NCI-H187 treated with DMSO at 0.1 percent for 48 hours (cell line): ENCODE measurements at places on chromosomes 13 and 19.
A peak's percentile ranks its signal among the peaks of the same experiment; 100 is the strongest.

GRCh38 chr13:30037766-30038165 lies 187.3 kb upstream of the UBL3 start:
- no peak for DNase-seq

GRCh38 chr13:58884353-58885209 lies 1253.0 kb downstream of the PCDH17 start:
- DNase-seq, result no peak

- no peak for DNase-seq
Observed at GRCh38 chr19:46193678-46194077, 35.9 kb upstream of the IGFL1 start.

DNA sequence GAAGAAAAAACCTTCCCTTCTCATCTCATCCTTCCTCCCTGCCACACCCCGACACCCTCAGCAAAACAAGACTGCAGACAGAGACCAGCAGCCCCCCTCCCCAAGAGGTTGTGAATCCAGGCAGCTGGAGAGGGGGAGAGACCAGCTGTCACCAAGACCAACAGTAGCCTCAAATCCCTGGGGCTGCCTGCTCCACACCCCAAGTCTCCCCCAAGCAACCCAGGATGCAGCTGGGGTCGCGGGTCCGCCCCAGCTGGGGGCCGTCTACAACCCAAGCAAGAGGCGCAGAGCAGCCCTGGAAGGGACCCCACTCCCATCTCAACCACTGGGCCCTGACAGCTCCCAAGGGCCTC lies 7.1 kb downstream of the KLF16 start:
- no peak for DNase-seq

GRCh38 chr13:102040812-102041211 lies 361.0 kb downstream of the FGF14 start:
- peak; percentile 70 for DNase-seq

GRCh38 chr13:30972888-30973377 lies 40.5 kb downstream of the TEX26 start:
- no peak for DNase-seq

DNA sequence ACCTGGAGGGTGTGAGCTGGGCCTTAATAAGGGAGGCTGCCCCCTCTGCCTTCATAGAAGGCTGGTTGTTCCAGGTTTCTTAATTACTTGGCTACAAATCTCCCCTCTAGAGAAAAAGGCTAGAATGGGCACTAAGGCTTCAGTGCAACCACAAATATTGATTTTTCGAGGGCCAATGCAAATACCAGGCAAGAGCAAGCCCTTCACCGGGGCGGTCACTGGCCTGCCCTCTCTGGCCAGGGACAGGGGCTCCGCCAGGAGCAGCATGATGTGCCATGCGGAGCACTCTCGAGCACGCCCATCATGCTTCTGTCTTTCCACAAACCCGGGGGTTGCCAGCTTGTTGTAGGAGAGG lies 127.8 kb upstream of the SPACA7 start:
- no peak for DNase-seq

GRCh38 chr13:113535381-113535781 lies 44.9 kb upstream of the DCUN1D2 start:
- DNase-seq, result no peak

- no peak for DNase-seq
Observed at GRCh38 chr13:110379905-110380341, 72.8 kb downstream of the COL4A2 start.

GRCh38 chr19:29266001-29266400 lies 53.0 kb upstream of the UQCRFS1 start:
- DNase-seq, result no peak

DNA sequence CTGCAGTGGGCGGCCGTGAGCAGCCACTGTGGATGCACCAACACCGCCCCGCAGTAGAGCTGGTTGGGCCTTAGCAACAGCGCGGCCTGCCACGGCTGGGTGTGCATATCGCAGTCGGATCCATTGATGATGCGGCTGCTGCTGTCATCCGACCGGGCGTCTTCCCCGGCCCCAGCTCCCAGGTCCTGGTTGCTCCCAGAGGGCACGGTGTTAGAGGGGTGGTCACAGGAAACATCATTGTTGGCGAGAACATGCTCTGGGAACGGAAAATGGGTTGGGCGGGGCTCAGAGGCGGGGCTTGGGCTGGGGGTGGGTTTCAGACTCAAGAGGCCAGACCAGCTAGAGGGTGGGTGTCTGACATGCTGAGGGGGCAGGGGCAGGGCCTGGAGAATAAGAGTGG lies 3.0 kb downstream of the KLK5 start:
- no peak for DNase-seq

DNA sequence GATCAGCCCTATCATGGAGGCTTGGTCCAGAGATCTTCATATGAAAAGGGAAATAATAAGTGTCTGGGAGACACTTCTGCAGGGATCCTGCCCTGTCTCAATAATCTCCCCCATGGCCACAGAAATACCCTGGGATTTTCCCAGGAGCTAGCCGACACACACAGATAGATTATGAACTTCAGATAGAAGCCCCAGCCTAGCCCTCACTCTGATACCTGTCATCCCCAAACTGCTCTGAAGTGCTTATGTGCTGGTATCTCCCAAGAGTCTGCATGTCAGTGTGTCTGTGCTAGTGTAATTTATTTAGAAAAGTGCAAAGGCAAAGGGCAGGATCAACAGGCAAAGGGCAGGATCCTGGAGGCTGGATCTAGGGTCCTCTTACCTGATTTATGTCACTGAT lies 38.7 kb upstream of the ZNF766 start:
- DNase-seq, result no peak

GRCh38 chr13:104872153-104872552 lies 1663.3 kb downstream of the EFNB2 start:
- DNase-seq, result no peak

DNA sequence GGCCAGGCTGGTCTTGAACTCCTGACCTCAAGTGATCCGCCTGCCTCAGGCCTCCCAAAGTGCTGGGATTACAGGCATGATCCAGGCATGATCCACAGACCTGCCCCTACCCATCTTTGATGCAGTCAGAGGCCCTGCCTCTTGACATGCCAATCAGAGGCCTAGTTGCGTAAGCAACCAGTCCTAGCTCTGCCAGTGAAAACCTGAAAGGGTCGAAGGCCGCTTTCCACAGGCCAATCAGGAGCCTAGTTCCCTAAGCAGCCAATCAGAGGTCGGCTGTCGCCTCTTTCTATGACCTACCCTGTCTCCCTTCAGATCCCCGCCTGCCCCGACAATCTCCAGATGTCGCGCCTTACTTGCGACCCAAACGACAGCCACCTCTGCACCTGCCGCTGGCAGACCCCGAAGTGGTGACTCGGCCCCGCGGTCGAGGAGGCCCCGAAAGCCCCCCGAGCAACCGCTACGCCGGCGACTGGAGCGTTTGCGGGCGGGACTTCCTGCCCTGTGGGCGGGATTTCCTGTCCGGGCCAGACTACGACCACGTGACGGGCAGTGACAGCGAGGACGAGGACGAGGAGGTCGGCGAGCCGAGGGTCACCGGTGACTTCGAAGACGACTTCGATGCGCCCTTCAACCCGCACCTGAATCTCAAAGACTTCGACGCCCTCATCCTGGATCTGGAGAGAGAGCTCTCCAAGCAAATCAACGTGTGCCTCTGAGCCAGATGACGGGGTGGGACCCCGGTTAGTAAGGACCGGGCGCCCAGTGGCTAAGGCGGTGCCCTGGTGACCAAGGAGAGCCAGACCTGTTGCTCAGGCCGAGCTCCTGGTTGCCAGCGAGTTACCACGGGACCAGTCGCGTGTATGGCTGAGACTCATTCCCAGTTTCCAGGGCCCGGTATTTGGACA lies 6.3 kb downstream of the SYDE1 start:
- no peak for DNase-seq

DNA sequence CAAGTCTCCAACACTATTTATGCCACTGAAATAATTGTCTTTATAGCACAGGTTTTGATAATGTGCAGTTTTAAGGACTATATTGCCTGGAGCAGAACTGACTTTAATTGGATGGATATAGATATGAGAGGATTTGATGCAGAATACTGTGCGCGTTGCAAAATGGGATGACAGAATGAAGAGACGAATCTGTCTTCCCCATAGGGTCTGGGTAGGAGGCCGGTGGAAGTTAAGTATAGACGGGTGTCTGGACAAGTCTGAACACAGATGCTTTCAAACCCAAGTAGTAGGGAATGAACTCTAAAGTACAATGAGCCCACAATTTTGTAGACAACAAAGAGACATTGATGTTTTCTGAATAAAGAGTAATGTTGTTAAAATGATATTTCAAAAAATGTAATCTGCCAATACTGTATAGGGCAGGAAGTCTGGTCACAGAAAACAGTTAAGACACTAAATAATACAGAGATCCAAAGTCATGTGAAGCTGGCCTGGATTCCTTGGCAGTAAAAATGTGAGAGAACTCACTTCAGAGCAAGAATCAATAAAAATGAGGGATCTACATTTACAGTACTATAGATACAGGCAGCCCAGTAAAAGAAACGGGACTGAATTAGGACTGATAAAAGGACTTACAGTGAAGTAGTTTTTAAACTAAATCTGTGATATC lies 125.5 kb downstream of the ENOX1 start:
- no peak for DNase-seq

DNA sequence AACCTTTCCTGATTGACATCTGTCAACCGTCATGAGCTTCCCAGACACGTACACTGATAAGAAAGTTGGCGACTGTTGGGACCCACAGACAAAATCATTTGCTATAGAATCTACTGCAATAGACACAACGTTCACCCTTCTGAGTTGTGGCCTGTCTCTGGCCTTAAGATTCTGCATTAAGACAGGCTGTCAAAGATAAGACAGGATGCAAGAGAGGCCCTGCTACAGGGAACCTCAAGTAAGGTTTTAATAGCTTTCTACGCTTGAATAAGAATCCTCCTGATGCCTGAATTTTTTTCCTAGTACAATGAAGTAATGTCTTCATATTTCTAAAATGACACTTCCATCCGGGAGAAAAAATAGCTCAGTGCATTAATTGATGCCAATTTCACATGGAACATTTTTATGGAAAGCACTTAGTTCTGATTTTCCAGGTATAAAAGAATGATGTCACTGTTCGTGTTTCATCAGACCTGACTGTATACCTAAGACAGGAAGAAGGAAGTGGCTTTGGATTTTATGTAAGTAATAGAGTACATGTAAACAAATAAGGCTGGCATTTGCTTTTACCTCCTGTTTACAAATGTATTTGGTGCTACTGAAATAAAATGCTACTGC lies 275.2 kb upstream of the GPC6 start:
- DNase-seq, result no peak

GRCh38 chr19:19550972-19551852 lies 13.1 kb downstream of the CILP2 start:
- DNase-seq, result no peak

- no peak for DNase-seq
Observed at GRCh38 chr19:15282311-15282705, 50.0 kb downstream of the BRD4 start.

DNA sequence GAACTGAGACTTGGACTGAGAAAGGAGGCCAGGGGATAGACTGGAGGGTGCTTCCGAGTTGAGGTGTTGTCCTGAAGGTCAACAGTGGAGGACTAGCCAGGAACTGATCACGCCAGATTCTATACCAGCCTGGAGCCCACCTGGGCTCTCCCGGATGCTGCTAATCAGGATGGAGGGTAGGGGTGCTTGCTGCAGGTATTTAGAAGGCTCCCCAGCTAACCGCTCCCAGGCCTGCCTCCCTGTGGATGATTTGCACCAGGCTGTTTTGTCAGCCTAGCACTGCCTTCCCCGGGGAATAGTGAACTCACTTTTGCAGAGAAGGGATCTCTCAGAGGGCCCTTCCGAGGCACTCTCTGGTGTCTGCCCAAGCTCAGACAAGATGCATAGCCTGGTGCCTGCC lies 60.5 kb upstream of the KCTD15 start:
- no peak for DNase-seq

GRCh38 chr13:44044547-44045179 lies 165.0 kb downstream of the LACC1 start:
- no peak for DNase-seq

- no peak for DNase-seq
Observed at GRCh38 chr19:33374236-33374714, 766 bp downstream of the CEBPG start.

- no peak for DNase-seq
Observed at GRCh38 chr19:19464339-19465098, 50.8 kb downstream of the TSSK6 start.

- no peak for DNase-seq
Observed at GRCh38 chr19:16019691-16020448, 56.4 kb upstream of the TPM4 start.

DNA sequence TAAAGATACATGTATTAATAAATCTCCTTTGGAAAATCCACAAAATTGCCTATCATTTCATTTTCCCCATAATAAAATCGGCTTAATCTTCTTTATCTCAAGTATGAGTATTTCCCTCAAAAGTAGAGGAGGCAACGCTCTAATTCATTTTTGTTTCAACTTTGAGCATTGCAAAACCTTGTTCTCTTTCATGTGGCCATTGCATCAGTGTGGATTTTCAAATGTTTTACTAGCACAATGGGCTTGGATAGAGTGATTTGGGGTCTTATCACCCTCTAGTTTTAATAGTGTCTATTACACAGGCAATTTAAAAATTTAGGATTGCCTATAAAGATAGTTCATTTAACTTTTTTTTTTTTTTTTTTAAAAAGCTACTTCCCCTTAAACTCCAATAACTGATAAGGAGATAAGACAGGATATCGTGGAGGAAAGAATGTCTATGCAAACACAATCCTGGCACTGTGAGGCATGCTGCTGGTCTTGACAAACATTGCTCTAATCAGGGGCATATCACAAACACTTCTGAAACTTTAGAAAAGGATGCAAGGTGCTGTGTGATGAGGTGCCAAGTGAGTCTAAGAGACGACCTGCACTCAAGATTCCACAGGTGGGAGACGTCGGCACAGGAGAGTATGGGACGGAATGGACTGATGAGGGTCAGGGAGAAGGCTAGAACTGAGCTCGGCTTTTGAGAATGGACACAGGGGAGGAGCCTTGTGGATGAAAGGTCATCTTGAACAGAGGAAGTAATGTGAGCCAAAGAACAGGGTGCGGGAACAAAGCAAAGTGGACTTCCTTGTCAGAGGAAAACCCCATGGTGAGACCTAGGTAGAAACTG lies 199.7 kb downstream of the IRS2 start:
- no peak for DNase-seq

DNA sequence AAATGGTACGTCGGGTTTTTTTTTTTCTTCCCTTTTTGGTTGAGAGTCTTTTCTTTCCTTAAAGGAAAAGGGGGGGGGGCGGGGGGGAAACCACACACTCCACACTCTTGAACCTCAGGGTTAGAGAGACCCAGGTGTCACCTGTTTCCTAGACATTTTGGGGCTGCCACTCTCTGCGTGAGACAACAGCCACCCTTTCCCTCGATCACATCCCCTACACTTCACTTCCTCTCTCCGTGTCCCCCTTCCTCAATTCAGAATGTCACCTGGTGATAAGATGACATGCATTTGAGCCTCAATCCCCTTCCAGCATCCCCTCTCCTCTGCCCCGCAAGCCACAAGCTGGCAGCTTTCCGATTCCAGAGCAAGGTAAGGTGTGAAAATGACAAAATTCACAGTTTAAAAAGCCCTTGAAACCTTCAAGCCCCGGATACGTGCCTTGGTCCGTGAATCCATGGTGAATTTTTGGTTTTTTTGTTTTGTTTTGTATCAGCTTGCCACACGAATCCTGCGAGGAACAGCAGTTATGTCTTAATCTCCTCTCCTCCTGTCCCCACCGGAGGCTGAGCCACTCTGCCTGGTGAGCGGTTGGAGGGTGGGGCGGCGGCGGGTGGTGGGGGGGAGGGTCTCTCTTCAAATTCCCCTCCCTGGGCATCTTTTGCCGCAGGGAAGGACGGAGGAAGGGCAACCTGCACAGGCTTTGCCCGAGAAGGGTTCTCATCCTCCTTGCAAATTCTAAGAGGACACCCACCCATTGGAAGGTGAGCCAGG lies 4.2 kb downstream of the PTPRS start:
- no peak for DNase-seq

GRCh38 chr13:97781891-97782305 lies 171.6 kb upstream of the IPO5 start:
- DNase-seq, result no peak
